GM23248 (cell line): ENCODE measurements at places on chromosomes 2 and 18. TPM values are rescaled to one million over a fixed set of nuclear protein-coding genes. Genes with fewer than 3 reads are reported as not detected.

REG1B gene
- not detected in 2 replicates for total RNA-seq

SERPINB3 gene
- total RNA-seq: not detected in 2 replicates

USP14 gene
- 13.9 and 16.1 TPM in 2 replicates for total RNA-seq

TSPYL6 gene
- total RNA-seq: not detected in 2 replicates

HNMT gene
- total RNA-seq: 2.7 and 7.3 TPM in 2 replicates

ITPRIPL1 gene
- 0.25 and 0.32 TPM in 2 replicates for total RNA-seq

VSNL1 gene
- total RNA-seq: 1.8 TPM in 1 of 2 replicates, not detected in the other

EVA1A gene
- total RNA-seq: 95.6 and 126 TPM in 2 replicates

CRYGD gene
- not detected in 2 replicates for total RNA-seq

DIPK1C gene
- not detected in 2 replicates for total RNA-seq

DNAH7 gene
- total RNA-seq: 0.43 and 0.89 TPM in 2 replicates

CCBE1 gene
- 11.4 and 16.6 TPM in 2 replicates for total RNA-seq

CPLX4 gene
- total RNA-seq: not detected in 2 replicates

CPO gene
- total RNA-seq: not detected in 2 replicates

TMEM247 gene
- total RNA-seq: not detected in 2 replicates

VWC2L gene
- not detected in 2 replicates for total RNA-seq

TMEM200C gene
- total RNA-seq: not detected in 2 replicates

PLCD4 gene
- 0.51 and 1.3 TPM in 2 replicates for total RNA-seq

HNRNPA3 gene
- 15.0 and 19.7 TPM in 2 replicates for total RNA-seq

CFAP221 gene
- total RNA-seq: not detected in 2 replicates

CABLES1 gene
- total RNA-seq: 5.7 and 8.9 TPM in 2 replicates

ELAC1 gene
- 4.8 and 6.2 TPM in 2 replicates for total RNA-seq

UPP2 gene
- total RNA-seq: not detected in 2 replicates

RBM44 gene
- total RNA-seq: 0.11 and 2.8 TPM in 2 replicates

PASK gene
- total RNA-seq: 0.38 and 2.1 TPM in 2 replicates

TRIM54 gene
- not detected in 2 replicates for total RNA-seq

FAM228A gene
- 2.1 TPM in 1 of 2 replicates, not detected in the other for total RNA-seq

BCL11A gene
- total RNA-seq: 1.8 and 3.5 TPM in 2 replicates

HRH4 gene
- not detected in 2 replicates for total RNA-seq

SCYGR4 gene
- not detected in 2 replicates for total RNA-seq

IKZF2 gene
- total RNA-seq: 13.5 and 19.6 TPM in 2 replicates

TMEM150A gene
- 13.5 and 20.9 TPM in 2 replicates for total RNA-seq

ALK gene
- under 0.01 TPM in 1 of 2 replicates, not detected in the other for total RNA-seq

DSC2 gene
- not detected in 2 replicates for total RNA-seq

RAB6C gene
- total RNA-seq: not detected in 2 replicates

AMER3 gene
- not detected in 2 replicates for total RNA-seq

NT5C1B gene
- not detected in 2 replicates for total RNA-seq

E2F6 gene
- 11.5 and 12.8 TPM in 2 replicates for total RNA-seq

SNX17 gene
- total RNA-seq: 163 and 193 TPM in 2 replicates

TEKT4 gene
- total RNA-seq: not detected in 2 replicates

EIF2B4 gene
- total RNA-seq: 26.6 and 29.2 TPM in 2 replicates

UGP2 gene
- 151 and 168 TPM in 2 replicates for total RNA-seq

IGFBP2 gene
- total RNA-seq: 24.0 and 40.1 TPM in 2 replicates

LCT gene
- total RNA-seq: under 0.01 and 0.25 TPM in 2 replicates

GALNT13 gene
- total RNA-seq: 0.11 TPM in 1 of 2 replicates, not detected in the other
